ENCODE measurements at places on chromosomes 4 and X.

GRCh38 chrX:39550795-39551361, 546.9 kb downstream of the BCOR start:
- DNase-seq = no peak

DNA sequence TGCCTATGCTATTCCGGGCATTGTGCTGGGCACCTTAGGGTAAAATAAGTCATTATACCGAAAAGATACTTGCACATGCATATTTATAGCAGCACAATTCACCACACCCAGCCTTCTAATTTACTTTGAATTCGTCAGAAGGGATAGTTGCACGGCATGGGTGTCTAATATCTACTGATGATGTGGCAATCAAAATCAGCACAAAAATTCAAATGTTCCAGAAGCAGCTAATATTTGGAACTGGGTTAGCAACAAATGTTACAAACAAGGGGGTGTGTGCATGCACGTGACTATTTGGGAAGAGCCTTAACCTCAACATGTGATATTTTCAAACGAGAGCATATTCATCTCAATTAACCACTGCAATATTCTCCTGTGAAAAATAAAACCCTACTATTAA, 79.7 kb upstream of the PRSS48 start:
- DNase-seq = no peak

GRCh38 chr4:112994732-112995464, 54.6 kb upstream of the ANK2 start:
- no peak for DNase-seq

GRCh38 chrX:7028246-7028645, 119.3 kb upstream of the STS start:
- no peak for DNase-seq

GRCh38 chr4:42642101-42642797, 14.7 kb downstream of the ATP8A1 start:
- DNase-seq = no peak

DNA sequence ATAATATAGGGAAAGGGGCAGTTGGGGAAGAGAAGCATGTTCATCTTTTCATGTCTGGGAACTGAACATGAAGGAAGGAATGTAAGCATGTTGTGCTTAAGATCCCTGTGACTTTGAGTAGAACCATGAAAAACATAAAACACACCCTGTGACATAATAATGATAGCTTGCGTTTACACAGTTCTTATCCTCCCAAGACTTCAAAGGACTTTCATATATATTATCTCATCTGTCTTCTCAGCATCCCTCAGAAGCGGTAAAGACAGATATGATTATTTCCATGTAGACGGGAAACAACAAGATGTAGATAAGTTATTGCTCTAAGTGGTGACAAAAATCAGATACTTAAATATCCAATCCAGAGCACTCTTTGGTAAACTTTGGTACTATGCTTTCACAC, 3.3 kb upstream of the SH3RF1 start:
- no peak for DNase-seq

- DNase-seq = no peak
These were observed 136.3 kb downstream of the TMEM144 start for GRCh38 chr4:158346576-158346975.

GRCh38 chrX:65862638-65863037, 177.2 kb downstream of the VSIG4 start:
- DNase-seq = no peak

- DNase-seq = no peak
These were observed 618.1 kb upstream of the ADGRL3 start for GRCh38 chr4:60581919-60582536.

DNA sequence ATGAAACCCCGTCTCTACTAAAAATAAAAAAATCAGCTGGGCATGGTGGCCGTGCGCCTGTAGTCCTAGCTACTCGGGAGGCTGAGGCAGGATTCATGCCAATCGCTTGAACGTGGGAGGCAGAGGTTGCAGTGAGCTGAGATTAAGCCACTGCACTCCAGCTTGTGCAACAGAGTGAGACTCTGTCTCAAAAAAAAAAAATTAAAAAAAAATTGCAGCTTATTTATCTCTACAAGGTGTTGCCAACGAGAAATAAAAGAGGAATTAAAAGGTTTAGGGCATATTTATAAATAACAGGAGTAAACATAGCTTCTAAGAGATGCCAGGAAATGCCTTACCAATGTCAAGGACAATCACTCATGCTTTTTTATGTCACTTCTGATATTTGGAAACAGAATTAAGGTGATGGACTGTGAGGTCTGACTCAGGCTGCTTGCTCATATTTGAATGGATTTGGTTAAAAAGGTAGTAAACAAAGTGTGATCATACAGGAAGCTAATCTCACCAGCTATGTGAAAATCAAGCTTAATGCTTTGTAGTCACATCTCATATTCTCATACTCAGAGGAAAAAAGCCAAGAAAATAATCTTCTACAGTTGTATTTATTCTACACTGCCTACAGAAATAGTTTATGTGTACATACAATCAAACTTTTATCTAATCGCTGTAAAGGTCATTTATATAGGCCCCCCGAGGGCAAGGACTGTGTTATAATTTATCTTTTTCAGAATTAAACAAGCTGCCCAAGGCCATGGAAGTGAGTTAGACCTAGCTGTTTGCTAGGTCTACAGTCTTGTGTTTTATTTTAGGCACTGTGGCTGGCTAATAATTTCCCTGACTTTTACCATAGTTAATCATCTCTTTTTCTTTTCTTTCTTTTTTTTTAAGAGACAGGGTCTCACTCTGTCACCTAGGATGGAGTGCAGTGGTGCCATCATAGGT, 61.1 kb upstream of the RBMX start:
- no peak for DNase-seq

GRCh38 chr4:24248674-24249630, 335.4 kb downstream of the DHX15 start:
- no peak for DNase-seq

DNA sequence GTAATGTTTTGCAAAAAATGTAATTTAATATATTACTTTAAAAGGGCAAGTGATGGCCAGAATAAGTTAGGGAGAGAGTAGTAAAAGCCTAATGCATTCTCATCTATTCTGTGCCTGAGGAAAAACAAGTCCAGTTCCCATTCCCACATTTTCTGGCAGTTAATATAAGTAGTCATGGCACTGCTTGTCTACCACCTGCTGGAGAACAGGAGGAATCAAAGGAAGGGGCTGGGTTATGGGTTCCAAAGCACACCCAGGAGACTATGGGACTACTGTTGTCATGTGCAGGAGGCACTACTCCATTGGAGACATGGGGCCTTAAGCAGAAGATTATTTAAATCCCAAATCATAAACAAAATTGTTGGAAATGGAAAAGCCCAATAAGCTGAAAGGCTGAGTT, 2618.6 kb downstream of the ARAP2 start:
- DNase-seq = no peak

- DNase-seq = no peak
These were observed 55.4 kb upstream of the GPR78 start for GRCh38 chr4:8524595-8525382.

DNA sequence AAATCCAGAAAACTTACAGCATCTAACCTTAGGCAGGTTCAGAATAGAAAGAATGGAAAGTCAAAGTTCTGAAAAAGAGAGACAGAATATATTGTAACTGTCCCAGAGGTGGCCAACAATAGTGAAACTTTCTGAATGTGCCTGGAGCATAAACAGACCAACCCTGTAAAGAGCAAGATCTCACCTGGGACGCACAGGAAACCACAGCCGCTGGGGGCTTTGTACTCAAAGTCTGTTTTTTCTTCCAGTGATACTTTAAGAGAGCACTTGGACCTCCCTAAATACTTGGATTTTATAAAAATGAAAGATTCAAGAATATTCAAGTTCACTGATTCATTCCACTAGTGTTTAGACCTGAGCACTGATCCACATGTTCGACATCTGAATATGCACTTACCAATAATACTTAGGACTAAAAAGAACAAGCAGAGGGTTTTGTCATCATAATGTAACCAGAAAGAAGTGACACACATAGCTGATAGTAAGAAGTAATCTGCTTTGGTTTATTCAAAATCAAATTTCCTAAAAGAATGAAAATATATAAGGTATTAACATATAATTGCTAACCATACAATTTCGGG, 35.3 kb downstream of the ARAP2 start:
- DNase-seq = no peak

DNA sequence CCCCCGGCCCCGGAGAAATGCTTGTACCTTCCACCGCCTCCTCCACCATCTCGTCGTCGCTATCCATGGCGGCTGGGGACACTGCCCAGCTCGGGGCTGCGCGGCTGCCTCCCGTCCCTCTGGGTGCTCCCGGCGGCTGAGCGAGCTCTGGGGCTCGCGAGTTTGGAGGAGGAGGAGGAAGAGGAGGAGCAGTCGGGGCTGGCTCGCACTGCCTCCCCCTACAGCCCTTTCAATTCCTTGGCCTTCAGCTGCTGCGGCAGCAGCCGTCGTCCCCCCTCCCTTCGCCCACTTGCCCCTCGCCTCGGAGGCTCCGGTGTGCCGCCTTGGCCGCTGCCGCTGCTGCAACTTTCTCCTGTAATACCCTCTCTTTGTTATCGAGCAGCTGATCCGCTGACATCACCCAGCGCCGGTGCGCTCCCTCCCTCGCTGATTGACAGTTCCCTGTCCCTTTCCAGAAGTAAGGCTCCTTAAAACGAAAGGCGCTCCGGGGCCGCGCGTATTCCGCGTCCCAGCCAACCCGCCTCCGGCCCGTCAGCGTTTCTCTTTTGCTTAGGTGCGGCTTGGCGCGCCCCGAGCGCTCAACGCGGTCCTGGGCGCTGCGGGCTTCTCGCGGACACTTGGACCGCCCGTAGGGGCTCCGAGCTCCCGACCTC, at the start of gene SETD7:
SETD7 (minus strand) TSS at position 149 of the 653 bp plus-strand sequence; CDS start at position 67, 82 bp downstream.
- peak; percentile 27 for DNase-seq

DNA sequence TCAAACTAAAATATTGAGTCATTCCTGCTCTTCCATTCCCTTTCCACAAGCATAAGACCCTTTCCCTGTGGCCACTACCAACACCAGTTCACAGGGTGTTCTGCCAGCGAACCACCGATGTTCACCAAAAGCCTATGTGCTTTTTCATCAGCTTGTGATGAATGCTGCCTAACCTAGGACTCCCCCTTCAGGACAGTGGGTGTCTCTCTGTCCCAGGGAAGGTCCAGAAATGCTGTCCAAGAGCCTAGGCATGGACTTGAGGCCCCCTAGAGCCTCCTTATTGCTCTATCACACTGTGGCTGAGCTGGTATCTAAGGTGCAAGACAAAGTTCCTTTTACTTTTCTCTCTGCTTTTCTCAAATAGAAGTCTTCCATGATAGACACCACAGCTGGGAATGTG, 1015.6 kb downstream of the PCDH19 start:
- DNase-seq = no peak

DNA sequence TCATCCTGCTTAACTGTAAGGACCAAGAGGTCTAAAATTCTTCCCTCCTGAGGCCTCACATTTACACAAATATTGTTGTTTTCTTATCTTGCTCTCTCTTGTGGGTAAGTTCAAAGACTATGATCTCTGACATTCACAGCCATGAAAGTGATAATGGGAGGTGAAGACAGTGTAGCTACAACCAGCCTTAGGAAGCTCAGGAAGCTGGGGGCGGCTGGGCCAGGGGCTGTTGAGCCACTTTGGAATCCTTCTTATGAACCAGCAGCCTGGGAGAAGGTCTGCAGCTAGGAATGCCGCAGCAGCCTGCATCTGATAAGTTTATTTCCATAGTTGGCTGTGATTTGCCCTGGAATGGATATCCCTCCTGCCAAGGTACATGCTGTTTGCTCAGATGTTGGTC, 316.2 kb downstream of the STIM2 start:
- DNase-seq = no peak

DNA sequence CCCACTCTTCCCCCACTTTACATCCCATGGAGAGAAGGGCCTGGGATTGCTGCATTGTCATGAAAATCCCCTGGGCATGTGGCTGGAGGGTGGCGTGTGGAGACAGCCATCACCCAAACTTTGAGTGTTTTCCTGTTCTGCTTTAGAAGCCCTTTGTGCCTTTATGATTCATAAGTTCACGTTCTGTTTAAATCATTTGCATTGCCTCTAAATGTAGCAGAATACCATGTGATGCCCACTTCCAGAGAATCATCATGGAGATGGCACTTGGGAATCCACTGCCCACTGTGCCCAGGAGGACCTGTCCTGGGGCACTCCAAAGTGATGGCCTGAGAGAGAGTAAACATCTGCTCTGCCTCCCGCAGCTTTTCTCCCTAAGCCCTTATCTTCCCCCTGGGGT, 52.8 kb downstream of the MED28 start:
- no peak for DNase-seq

DNA sequence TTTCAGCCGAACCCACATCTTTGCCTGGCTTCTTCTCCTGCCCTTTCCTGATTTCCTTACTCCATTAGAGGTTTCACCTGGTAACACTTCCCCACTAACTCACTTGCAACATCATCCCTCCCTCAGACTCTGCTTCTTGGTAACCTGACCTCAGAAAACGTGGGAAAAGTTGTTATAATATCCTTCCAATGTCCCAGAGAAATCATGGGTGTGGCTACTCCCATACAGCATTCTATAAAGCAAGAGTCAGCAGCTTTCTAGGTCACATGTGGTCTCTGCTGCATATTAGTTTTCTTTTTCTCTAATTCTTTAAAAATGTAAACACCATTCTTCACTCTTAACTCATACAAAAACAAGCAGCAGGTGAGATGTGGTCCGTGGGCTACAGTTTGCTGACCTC, 283.1 kb upstream of the MAOA start:
- DNase-seq = no peak

- no peak for DNase-seq
These were observed 37.4 kb downstream of the NFXL1 start for GRCh38 chr4:47876784-47877546.

GRCh38 chr4:185839194-185839712, 27.3 kb upstream of the SORBS2 start:
- no peak for DNase-seq

- peak; percentile 26 for DNase-seq
These were observed 112.9 kb upstream of the AGA start for GRCh38 chr4:177555007-177555574.

DNA sequence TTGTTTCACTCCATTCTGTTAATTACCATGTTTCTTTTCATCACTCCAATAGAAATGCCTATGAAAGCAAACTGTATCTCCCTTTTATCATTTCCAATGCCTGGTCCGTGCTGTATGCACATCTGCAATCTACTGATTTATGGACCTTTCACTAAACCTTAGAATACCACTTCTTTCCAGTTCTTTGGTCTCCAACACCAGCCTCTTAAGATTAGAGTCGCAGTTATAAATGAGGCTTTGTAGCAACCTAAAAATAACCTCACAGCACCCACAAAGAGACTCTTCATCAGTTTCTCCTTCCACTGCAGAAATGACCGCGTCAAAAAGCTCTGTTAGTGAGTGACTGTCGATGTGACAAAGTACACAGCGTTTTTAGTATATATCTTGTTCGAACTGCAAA, 282.6 kb downstream of the ADGRA3 start:
- no peak for DNase-seq

DNA sequence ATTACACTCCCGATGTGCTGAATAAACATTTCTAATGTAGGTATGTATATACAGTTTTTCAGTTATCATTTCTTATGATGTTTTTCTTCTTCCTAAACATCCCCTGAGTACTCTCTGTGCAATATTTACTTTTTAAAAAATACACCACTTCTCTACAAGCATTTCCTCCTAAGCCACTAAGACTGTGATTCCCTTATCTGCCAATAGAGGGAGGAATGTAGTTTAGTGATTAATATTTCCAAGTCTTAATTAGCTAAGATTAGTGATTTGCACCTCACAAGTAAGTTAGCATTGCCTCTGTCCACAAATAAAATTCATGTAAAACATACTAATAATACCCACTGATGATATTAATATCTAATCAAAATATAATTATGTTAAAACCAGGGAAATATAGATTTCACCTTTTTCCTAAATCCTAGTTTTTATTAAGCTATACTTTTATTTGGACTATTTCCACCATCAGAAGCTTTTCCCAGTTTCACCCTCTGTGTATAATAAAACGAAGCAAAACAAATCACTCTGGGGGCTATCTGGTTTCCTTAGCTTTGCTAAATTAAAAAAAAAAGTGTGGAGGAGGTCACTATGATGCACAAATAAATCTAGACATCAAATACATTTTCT, 909.1 kb downstream of the FAT4 start:
- no peak for DNase-seq
